ENCODE measurements at places on chromosomes 16 and 17.

DNA sequence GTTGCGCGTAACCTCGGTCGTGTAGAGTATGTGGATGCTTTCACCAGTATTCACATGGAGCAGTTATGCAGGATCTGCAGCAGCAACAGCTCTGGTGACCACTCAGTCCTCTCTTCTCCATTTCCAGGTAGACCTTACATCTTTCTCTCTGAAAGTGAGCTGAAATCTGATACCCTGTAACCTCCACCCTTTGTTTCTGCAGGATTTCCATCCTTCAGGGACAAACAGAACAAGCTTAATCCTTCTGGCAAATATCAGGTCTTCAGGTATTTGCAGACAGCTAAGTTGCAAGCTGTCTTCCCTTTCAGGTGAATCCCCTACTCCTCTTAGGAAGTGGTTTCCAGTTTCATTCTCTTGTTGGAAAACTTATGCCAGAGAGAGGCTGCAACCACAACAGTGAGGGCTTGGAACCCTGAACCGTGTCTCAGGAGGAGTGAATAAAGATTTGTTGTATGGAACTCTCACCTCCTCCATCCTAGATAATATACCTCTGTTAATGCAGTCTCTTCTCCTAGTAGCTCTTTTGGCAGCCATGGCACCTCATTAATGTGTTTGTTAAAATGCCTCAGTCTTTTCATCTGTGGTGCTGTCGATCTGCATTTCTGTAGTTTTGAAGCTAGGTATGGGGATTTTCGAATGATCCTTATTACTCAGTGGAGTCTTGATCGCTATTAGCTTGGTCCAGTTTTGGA is 172.5 kb downstream of the PRKCA start:
- DNase-seq: no peak

DNA sequence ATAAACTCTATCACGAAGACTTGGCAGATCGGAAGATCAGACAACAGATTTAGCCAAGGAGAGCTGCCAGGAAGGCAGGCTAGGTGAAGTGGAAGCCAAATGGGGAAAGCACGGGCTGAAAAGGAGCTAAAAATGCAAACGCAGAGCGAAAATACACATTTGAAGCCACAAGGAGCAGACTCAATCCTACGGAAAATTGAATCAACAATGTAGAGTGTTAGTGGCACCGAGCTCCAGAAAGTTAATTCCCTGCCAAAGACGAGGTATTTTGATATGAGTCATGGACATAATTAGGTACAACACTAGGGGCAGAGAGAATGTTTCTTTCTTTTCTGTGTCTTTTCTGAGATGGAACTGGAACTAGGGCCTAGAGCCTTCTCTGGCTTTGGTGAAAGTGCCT is 20.7 kb downstream of the GSG1L start:
- DNase-seq: no peak

DNA sequence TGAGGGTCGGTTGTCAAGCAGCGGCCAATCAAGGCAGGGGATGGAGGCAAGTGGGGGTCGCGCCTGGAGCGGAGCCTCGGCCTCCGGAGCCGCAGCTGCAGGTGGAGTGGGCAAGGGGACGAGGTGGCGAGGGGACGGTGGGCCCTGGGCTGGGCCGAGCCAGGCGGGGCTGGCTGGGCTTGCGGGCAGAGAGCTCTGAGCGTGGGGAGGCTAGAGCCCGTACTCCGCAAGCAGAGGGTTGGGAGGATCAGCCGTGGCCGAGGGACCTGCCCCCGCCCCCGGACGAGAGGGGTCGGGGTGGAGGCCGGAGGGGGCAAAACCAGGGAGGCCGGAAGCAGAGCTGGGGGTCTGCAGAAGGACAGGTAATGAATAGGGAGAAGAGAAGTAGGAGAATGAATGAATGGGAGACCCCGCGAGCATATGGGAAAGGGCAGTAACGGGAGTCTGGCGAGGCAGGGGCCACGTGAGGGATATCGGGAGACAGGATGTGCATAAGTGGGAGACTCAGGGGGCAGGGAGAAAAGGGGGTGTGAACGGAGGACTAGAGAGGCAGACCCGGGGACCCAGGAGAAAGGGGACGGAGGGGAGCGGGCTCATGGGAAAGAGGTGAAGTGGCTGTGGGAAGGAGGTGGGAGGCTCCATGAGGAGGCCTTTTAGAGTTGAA is at the start of gene KATNB1:
KATNB1 (plus strand) TSS at position 16 of the 664 bp plus-strand sequence. CDS start 1,474 bp downstream, outside the sequence.
- no peak for DNase-seq

- no peak for DNase-seq
Observed at GRCh38 chr17:35448214-35448898, at the start of gene SLFN13. Gene SLFN13, minus strand, starts transcription at chr17:35448766. Its CDS starts 3,086 bp downstream, at chr17:35445680.

- DNase-seq: no peak
Observed at GRCh38 chr16:68985855-68986254, 119.6 kb upstream of the HAS3 start.

- DNase-seq: no peak
Observed at GRCh38 chr16:57509231-57509923, 23.1 kb upstream of the DOK4 start.

DNA sequence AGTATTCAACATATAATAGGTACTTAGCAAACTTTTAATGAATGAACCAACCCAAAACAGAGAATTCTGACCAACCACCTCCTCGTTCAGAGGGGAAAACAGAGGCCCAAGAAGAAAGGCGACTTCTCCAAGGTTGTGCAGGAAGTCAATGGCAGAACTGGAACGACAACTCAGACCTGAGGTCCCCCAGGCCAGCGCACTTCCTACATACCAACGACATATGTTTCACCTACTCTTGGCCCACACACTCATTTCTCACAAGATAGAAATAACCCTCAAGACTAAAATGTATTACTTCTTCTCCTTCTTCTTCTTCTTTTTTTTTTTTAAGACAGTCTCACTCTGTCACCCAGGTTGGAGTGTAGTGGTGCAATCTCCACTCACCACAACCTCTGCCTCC is 14.4 kb downstream of the CHCT1 start:
- no peak for DNase-seq

DNA sequence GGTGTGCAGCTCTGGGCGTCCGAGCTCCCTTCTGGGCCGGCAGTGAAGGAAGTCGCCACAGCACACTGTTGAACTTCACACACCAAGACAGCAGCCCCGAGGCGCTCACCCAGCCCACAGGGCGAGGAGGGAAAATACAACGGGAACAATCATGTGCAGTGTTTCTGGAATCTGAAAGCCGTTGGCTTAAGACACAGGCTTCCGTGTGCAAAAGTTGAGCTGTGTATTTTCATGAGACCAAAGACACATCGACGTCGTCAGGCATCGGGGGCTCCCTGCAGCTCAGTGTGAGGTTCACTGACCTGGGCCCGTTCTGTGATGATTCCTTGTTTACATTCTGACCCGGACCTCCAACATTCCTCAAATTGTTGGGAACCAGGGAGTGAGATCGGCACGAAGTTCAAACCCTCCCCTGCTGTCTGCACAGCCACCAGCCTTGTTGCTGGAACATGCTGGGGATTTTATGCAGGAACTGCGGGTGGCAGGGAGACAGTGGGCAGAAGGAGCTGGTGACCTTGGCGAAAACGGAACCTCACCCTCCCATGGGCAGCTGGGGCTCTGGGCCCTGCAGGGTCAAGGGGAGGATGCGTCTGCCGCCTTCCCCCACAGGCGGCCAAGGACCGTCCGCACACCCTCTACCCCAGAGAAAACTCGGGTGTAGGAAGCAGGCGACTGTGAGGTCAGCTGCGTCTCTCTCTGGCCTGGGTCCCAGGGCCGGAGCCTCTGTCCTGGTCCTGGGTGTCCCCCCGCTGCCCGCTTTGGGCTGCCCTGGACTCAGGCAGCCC is 72.2 kb downstream of the METRNL start:
- DNase-seq: no peak

- DNase-seq: no peak
Observed at GRCh38 chr16:77298418-77299360, 99.5 kb downstream of the SYCE1L start.

- DNase-seq: no peak
Observed at GRCh38 chr16:15398618-15399316, 3.2 kb downstream of the MPV17L start.

DNA sequence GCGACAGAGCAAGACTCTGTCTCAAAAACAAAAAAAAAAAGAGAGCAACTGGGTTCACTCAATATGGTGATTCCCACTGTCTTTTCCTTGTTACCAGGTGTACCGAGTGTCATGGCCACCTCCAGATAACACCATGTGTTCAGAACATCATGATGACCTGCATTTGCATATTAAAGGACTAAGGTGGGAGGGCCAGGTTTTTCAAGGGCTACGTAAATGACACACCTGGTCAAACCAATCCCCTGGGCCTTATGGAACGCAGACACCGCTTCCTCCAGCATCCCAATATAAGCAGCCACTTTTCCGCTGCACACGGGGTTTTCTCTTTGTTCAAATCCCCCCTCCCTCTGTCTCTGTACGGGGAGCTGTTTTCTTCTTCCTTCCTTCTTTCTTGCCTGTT is 29.3 kb downstream of the WSCD1 start:
- DNase-seq: no peak

GRCh38 chr16:65116216-65116615 is 5.6 kb downstream of the CDH11 start:
- no peak for DNase-seq

DNA sequence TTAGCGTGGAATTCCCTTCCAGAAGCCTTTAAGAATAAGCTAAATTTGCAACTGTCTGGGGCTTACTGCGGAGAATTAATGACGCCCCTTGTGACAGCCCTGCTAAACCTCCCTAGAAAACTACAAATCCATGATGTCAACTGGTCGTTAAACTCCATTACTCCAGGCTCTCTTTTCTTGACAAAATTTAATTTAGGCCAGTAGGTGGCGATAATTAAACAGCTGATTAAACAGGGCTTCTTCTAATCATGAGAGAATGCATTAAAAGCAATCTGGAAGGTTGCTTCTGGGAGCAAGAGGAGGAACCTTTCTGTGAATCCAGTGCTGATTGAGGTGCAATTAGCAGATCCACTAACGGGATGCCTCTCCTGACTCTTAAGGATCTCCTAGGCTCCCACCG is 8.1 kb upstream of the NLRP1 start:
- DNase-seq: no peak

- no peak for DNase-seq
Observed at GRCh38 chr17:57905875-57906455, 49.2 kb downstream of the CUEDC1 start.

Data from thoracic aorta (tissue), 2 donors.